ENCODE measurements at places on chromosomes 16 and 17.
A peak's percentile ranks its signal among the peaks of the same experiment; 100 is the strongest.

DNA sequence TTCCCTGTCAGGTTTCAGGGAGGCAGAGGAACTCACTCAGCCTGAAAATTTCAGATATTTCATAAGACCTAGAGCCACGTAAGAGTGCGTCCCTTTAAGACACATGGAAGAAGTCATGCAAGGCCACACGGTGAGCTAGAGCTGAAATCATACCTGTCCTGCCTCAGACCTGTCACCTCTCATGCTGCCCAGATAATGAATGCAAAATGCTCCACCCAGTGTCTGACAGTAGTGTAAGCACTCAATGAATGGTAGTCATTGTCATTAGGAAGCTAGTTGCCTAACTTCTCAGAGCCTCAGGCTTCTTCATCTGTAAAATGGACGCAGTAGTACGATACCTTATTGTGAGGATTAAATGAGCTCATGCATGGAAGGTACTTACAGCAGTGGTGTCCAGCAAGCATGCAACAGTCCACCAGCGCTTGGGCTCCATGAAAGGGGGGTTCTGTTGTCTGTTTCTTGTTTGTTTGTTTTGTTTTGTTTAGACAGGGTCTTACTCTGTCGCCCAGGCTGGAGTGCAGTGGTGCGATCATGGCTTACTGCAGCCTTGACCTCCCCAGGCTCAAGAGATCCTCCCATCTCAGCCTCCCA lies 60.7 kb downstream of the WSB1 start:
- DNase-seq: peak; percentile 35

DNA sequence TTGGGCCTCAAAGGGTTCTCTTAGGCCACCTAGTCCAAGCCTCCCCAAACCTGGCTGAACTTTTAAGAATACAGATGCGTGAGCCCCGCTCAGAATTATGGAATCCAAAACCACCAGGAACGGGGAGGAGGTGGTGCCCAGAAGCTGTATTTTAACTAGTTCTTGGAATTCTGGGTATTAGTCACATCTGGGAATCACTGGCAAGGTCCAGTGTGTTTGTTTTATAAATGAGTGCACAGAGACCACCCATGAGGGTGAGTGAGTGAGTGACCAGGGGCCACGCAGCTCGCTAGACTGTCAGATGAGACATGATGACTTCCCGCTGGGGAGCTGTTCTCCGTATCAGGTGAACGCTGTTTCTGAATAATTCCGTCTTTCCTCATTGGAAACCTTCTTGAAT lies 14.2 kb downstream of the KLHL36 start:
- no peak for DNase-seq

DNA sequence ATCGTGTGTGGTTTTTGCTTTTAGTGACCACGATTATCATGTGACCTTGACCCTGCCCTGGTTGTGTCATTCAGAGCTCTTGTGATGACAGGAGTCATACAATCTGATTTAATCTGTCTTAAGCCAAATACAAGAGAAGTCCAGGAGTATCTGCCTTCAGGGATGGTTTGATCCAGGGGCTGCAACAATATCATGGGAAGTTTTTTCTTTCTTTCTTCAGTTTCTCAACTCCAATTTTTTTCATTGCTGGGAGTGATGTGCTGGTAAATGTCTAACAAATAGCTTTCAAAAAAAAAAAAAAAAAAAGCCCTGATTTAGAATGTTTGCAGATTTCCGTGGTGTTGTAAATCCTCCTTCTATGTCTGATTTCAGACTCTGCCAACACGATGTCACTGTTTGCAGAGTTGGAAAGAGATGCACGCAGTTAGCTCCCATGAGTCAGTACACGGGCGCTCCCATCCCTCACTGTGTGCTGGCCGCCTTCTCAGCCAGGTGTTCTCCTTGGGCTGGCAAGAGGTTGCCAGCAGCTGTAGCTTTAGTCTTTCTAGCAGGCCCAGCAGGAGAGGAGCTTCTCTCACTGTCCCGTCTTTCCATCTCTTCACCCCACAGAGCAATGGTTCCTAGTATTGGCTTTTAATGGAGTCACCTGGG lies 229.7 kb downstream of the SNX29 start:
- no peak for DNase-seq

- DNase-seq: no peak
Observed at GRCh38 chr17:77377710-77378235, 237.0 kb downstream of the SEC14L1 start.

DNA sequence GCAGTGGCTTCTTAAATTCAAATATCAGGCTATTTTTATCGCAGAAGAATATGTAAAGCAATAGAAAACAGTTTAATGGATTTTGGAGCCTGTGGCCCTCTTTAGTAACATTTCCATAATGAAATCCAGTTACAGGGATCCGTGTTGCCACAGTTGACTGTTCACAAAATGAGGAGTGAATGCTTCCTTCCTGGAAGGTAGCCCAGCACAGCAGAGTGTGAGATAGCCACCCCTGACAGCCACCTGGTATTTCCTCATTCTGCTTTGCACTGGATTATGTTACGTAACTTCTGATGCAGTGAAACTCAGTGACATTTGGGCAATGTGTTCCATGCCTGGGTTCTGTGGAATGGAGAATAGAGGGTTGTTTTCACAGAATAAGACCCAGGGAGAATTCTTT lies 517.2 kb downstream of the RBFOX1 start:
- DNase-seq: no peak

DNA sequence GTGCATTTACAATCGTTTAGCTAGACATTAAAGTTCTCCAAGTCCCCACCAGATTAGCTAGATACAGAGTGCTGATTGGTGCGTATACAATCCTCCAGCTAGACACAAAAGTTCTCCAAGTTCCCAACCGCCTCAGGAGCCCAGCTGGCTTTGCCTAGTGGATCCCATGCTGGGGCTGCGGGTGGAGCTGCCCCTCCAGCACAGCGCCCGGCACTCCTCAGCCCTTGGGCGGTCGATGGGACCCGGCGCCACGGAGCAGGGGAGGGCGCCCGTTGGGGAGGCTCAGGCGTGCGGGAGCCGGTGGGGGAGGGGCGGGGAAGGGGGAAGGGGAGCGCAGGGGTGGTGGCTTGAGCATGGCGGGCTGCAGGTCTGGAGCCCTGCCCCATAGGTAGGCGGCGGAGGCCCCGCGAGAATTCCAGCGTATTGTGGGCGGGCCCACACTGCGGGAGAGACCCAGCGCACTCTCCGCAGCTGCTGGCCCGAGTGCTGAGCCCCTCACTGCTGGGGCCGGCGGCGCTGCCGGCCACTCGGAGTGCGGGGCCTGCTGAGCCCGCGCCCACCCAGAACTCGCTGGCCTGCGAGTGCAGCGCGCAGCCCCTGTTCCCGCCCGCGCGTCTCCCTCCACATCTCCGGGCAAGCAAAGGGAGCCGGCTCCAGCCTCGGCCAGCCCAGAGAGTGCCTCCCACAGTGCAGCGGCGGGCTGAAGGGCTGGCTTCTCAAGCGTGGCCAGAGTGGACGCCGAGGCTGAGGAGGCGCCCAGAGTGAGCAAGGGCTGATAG lies 907.5 kb downstream of the CDH8 start:
- DNase-seq: no peak

Measured in T-helper 2 cell (primary cell).